ENCODE measurements at places on chromosomes 5 and 9.
A peak's percentile ranks its signal among the peaks of the same experiment; 100 is the strongest.

GRCh38 chr5:68289498-68289897, 73.9 kb downstream of the PIK3R1 start:
- no peak for DNase-seq

DNA sequence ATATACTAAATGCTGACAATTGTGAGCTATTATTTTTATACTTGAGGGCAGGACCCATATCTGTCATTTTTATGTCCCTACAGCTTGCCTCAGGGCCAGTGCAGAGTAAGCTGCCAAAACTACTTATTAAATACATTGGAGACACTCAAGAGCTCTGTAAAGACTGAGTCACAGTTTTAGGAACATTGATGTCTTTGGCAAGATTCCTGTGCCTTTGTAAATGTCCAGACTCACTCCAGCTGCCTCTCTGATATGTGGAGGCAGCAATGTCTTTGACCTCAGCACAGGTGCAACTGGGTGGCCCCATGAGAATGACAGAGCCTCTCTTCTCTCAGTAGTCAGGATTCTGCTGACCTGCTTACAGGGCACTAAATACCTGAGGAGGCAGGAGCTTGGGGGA, 363.2 kb downstream of the OSTF1 start:
- no peak for DNase-seq

- DNase-seq, result peak; percentile 12
Measured at GRCh38 chr9:126805554-126806262, 868 bp downstream of the ZBTB43 start.

GRCh38 chr5:154135125-154135817, 55.3 kb upstream of the GALNT10 start:
- no peak for DNase-seq

DNA sequence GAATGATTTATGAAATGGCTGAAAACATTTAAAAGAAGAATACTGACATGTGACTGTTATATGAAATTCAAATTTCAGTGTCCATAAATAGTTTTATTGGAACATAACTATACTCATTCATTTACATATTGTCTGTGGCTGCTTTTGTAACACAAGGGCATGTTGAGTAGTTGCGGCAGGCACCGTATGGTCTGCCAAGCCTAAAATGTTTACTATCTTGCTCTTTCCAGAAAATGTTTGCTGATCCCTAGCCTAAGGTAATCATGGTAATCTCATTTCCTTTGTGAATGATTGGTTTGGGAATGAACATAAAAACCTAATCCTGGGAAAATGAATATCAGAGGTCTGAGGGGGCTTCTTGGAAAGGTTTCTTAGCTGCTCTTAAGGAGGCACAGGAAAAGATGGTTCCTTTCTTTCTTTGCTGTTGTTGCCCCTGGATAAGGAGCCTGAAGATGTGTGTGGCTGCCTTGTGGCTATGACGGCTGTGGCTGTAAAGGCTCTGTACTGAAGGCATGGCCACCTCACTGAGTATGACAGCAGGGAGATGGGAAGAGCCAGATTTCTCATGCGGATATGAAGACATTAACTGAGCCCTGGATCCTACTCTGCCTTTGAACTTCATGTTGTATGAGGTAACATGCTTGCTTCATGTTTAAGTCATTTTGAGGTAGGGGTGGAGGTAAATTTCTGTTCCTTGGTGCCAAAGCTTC, 419.4 kb upstream of the CLINT1 start:
- no peak for DNase-seq

GRCh38 chr9:37514999-37515398, 29.3 kb downstream of the POLR1E start:
- no peak for DNase-seq

GRCh38 chr5:10567121-10567591, 3.3 kb downstream of the ANKRD33B start:
- no peak for DNase-seq

DNA sequence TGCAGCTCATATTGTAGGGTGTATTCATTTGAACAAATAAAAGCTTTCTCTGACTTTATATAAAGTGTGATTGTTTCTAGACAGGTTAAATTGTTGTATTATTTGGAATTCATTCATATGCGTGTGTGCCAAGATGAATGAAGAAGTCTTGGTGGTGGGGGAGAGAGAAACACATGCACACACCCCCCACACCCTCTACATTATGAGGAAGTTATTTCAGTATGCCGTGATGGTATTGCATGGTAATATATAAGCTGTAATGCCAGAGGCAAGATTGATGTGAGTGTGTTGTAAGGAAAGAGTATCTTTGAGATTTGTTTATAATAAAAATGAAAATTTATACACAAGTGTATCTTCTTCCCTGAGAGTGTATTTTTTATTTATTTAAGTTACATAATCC, 71.0 kb downstream of the IPO11 start:
- no peak for DNase-seq

DNA sequence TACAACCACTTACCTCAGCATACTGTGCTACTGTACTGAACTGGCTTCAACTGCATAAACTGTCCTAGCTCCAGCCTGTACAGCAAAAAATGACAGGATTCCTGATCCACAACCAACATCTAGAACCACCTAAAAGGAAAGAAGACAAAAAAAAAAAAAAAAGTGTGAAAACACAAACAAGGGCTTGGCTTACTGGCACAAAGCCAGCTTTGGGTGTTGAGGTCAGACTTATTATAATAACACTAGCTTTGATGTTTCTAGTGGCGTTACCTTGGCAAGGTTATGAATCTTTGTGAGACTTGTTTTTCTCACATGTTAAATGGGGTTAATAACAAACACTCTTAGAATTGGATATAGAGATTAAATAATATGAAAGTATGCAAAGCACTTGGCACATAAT, 148.5 kb upstream of the PUM3 start:
- DNase-seq, result no peak

DNA sequence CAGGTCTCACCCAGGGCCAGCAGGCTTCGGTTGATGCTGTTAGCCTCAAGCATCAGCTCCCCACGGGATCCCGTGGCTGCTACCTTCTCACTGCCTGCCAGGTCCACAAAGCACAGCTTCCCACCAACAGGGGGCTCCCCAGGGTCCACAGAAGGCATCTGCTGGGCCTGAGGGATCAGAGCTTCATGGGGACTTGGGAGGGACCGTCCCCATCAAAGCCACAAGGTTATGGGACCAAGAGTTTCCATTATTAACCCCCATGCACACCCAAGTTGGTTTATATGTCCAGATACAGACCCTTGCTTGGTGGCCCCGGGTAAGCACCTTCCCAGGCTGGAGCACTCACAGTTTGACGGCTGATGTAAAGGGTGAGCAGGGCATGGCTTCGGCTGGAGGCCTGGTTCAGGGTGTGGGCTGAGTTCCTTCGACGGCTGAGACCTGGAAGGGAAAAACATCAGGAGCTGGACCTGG, 3.0 kb downstream of the KIF12 start:
- peak; percentile 43 for DNase-seq

DNA sequence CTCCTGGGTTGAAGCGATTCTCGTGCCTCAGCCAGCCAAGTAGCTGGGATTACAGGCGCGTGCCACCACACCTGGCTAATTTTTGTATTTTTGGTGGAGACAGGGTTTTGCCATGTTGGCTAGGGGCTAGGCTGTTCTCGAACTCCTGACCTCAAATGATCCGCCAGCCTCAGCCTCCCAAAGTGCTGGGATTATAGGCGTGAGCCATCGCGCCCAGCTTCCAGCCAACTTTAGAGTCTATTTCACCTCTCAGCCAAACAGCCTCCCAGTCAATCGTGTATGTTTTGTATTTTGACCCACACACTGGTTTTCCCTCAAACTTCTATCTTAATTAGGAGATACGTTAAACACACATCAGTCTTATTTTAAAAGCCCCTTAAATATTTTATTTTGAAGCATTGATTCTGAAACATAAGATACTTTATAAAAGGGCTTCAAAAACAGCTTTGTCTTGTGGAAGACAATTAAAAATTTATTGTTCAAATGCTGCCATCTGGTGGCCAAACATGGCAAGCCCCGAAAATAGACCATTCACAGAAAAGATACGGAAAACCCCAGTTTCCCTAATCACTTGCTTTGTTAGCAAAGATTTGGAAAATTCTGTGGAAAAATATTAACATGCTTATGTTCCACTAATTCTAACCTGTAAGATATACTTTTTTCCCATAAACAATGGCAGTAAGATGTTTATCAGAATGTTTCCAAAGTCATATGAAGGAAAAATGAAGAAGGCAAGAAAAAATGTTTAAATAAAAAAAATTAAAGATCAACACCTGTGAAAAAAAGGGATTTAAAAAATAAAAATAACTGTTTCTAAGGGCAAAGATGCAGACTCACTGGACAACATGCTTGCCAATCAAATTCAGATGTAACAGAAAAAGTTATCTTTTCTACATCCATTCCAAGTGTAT, 33.1 kb downstream of the APTX start:
- DNase-seq, result peak; percentile 70

DNA sequence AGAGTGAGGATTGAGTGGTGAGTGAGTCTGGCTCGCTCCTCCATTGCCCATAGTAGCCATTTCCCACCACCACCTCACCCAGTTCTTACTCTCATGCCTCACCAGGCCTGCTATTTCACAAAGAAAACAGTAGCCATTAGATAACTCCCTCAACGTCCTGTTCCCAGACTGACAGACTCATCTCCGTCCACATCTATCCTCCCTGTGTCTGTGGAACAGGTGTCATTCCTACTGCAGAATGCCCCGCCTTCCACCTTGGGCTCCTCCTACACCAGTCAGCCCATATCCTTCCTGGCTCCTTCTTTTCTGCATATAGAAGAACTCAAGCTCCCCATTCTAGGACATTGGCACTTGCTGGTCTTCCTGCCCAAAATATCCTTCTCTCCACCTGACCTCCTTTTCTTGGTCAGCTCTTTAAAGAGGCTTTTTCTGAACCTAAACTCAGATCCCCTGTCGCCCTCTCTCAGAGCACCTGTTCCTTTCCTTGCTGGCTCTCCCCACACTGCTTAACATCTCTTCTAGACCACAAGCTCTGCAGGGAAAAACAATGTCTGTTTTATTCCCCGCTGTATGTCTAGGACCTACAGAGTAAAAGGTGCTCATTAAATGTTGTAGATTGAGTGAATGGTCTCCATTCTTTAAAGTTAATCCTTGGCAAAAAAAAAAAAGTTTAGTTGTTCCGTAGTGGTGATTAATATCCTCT, 3.2 kb downstream of the TNFAIP8 start:
- no peak for DNase-seq
